Trophoblast cell (in vitro differentiated cells and primary cell): ENCODE measurements at places on chromosomes 13 and 19.

- peak; percentile 51 for DNase-seq
Observed at GRCh38 chr19:49761625-49762311, 1.3 kb downstream of the TSKS start.

GRCh38 chr13:110347535-110348308, 40.6 kb downstream of the COL4A2 start:
- DNase-seq = peak; percentile 98

DNA sequence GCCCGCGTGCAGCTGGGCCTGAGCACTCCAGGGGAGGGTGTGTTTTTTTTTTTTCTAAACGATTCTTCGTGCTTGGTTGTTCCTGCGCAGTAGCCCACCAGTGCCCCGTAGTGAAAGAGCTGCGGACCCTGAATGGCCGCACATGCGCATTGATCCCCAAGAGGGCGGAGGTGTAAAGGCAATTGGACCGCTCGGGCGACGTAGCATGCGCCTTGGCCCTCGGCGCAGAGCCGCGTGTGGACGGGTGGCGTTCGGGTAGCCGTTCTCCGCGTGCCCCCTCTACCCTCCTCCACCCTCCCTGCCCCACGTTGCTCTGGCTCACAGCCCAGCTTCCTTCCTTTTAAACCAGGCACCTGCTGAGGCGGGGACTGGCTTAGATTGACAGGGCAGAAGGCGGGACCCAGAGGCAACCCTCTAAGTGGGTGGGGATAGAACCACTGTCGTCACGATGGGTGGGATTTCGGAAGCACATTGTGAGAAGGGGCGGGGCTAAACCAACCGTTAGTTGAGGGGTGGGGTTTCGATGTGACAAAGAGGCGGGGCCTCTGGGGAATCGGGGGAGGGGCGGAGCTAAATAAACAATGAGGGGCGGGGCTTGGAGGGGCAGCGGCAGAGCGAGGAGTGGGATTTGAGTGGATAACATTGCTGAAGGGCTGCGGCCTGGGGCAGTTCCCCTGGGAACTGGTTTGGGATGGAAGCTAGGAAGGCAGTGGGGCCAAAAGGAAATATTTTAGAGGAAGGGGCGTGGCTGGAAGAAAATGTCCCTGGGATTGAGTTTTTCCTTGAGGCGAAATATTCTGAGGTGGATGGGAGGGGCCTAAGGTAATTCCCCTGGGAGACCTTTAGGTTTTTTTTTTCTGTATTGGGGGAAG, 543 bp upstream of the NUP62 start:
- peak; percentile 84 for DNase-seq

GRCh38 chr13:99172951-99173350, 27.7 kb upstream of the UBAC2 start:
- no peak for DNase-seq

DNA sequence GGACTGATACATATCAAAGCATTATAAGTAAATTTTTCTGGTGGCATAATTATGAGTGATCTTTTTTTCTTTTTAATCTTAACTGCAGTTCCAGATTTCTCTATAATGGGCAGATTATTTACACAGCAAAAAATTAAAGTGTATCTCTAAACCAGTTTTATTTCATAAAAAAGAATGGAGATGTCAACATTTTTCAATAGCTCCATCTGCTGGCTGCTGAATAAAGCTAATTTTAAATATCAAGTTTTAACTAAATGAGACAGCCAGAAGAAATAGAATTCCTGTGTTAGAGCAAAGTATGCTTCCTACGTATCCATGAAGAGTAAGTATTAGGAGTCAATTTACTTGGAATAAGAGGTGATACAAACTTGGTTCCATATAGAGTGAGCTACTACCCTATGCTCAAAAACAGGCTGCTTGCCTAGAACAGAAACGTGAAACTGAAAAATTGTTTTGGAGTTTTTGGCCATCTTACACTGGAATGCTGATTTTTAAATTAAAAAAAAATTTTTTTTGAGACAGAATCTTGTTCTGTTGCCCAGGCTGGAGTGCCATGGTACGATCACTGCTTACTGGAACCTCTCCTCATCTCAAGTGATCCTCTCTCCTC, 5.0 kb upstream of the PDS5B start:
- DNase-seq = peak; percentile 58

GRCh38 chr19:29410601-29411000, 115.2 kb upstream of the VSTM2B start:
- DNase-seq = no peak

- DNase-seq = no peak
Observed at GRCh38 chr13:20231839-20232555, at the start of gene GJB6. Gene GJB6, minus strand, starts transcription at chr13:20232319. Its CDS starts 8,839 bp downstream, at chr13:20223480.

DNA sequence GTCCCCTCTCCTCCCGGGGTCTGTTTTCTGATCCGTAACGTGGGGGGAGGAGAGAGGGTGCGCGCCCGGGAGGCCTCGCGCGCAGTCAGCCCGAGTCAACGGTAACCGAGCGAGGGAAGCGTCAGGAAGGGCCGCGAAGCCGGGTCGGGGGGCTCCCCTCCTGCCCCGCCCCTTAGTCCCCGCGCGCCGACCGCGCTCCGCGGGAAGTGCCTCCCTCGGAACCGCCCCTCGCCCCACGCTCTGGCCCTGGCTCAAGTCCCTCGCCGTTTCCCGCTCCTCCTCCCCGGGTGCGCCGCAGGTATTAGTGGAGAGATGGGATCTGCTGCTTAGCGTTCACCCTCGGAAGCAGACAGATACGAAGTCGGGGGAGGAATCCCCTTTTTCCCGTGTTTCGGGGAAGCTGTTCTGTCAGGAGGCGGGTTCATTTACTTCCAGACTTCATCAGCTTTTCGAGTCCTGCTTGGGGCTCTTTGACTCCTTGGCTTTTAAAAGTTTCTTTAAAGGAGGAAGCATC, 770 bp downstream of the HNRNPM start:
- DNase-seq = no peak

DNA sequence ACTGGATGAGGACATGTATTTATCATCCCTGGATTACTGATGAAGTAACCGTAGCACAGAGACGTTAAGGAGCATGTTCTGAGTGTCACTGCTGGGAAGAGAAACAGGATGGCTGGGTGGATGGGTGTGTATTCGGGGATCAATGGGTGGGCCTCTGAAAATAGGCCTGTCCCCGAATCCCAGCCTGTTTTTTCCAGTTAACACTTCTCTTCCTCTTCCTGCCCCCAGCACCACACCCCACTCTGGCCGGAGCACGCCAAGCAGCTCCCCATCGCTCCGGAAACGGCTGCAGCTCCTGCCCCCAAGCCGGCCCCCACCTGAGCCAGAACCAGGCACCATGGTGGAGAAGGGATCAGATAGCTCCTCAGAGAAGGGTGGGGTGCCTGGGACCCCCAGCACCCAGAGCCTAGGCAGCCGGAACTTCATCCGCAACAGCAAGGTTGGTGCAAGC, 8.8 kb downstream of the GRAMD1A start:
- DNase-seq = no peak

DNA sequence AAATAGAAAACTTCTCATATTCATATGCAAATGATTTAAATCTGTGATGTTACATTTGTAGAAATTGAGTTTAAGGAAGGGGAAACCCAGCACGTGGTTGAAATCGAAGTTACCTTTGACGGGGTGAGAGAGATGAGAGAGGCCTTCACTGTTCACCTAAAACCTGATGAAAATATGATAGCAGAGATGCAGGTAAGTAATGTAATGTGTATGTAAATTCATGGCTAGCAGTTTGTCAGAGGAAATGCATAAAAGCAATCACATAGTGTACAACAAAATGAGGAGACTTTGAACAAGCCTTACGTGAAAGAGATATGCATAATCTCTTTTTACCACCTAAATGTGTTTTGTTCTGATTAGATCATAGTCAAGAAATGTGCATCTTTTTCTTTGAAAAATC, 134.6 kb downstream of the STOML3 start:
- DNase-seq = no peak

DNA sequence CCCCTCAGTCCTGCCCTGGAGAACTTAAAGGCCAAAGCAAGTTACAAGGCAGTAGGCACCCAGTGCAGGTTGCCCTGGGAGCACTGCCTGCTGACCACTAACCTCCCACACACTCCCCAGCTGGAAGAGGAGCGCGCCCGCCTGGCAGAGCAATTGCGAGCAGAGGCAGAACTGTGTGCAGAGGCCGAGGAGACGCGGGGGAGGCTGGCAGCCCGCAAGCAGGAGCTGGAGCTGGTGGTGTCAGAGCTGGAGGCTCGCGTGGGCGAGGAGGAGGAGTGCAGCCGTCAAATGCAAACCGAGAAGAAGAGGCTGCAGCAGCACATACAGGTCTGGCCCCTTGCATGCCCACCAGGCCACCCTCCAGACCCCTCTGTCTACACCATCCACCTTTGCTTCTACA, 61.1 kb downstream of the KCNC3 start:
- DNase-seq = no peak

DNA sequence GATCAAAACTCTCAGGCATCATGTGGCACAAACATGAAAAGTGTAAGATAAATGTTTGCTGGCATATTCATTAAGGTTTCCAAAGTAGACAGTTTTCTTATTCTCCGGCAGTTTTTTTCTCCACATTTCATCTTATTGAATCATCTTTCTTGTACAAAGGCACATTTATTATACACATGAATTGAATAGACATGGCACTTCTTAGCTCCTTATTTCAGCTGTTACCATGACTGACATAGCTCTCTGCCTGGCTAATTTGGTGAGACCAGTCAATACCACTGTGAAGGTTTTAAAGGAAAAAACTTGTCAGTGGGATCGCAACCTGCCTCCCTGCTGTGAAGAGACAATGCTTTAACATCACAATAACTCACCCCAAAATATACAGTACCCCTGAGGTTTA, 285.0 kb upstream of the PCDH20 start:
- no peak for DNase-seq

DNA sequence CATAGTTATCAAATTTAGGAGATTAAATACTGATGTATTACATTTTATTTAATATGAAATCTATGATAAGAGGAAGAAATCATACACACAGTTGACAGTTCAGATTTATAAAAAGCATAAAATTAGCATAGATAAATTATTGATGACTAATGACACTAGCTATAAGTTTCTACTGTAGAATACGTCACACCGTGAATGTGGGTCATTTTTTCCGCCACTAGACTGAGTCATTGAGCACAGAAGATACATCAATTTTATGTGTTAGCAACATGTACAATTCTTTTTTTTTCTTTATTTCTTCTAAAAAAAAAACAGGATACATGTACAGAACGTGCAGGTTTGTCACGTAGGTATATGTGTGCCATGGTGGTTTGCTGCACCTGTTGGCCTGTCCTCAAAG, 22.2 kb downstream of the AP2S1 start:
- peak; percentile 42 for DNase-seq

DNA sequence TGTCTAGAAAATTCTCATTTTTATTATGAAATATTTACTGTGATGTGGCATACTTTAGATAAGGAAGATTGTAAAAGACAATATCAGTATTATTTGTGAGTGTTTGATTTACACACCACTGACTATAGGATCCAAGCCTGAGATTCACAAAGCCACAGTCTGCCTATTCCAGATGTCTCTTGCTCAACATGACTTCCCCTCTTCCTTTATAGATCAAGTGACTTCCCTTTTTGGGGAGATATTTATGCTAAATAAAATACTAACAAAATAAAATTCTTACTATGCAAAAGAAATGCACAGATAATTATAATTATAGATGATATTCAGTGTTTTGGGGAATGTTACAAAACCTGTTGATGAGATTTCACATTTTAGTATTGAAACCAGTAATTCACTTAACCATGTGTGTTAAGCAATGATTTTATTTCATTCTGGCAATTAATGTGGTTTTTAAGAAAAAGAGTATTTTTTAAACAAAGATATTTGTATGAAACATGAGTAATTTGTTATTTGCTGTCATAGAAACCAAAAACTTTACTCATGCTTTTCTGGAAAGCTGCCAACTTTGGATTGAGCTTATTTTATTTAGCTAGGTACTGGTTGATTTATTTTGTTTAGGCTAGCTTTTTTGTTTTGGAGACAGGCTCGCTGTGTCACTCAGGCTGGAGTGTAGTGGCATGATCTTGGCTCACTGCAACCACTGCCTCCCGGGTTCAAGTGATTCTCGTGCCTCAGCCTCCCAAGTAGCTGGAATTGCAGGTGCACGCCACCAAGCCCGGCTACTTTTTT, 13.7 kb upstream of the GPR183 start:
- DNase-seq = peak; percentile 51

DNA sequence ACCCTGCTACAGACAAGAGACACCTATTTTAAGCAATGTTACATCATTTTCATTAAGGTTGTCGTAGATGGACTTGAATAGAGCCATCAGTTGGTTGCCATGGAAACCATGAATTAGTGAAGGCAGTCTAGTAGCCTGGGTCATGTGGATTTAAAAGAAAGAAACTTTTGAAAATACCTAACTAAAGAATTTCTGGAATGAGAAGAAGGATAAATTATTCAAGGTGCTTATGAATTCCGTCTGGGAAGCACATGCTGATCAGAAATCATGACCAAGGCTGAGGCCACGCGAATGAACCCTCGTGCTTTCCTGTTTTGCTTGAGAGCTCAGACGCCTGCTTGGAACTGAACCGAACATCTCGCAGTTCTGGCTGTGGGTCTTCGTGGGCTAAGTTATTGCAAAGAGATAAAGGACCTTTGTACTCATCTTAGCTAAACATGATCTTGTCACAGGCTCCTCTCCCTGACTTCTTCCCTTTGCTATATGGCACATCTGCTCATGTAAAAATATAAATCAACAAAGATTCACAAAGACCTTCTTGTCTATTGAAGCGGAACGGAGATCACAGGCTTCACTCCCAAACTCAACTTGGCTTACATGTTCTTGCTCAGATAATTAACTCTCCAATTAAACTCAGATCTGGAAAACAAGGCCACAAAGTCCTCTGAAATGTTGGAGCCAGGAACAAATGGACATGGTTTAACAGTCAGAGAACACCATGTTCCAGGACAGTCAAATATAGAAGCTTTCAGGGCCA, 140.2 kb downstream of the NUFIP1 start:
- no peak for DNase-seq

DNA sequence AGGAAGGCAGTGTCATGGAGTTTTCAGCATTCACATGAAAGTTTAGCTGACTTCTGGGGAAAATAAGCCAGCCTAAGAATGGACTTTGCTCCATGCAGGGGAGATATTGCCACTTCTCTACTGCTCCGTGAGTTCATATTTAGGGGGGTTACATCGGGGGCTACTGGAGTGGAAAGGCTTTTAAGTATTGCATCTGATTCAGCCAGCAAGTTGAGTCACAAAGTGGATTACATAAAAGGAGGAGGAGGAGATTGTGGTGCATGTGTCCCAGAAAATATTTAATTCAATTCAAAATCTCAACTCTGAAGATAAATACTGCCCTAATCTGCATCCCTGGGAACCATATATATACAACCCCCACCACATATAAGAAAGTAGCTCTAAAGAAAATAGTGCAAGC, 617.2 kb downstream of the DCT start:
- no peak for DNase-seq

- DNase-seq = peak; percentile 38
Observed at GRCh38 chr13:41562083-41562482, 104.7 kb downstream of the RGCC start.

GRCh38 chr19:49106648-49107135, 7.5 kb upstream of the LIN7B start:
- peak; percentile 27 for DNase-seq

GRCh38 chr19:28420811-28421550, 792.0 kb downstream of the UQCRFS1 start:
- DNase-seq = no peak

- peak; percentile 62 for DNase-seq
Observed at GRCh38 chr13:24670961-24671381, 9.2 kb upstream of the ATP12A start.
